ENCODE measurements at places on chromosomes 13 and 19. TPM values are rescaled to one million over a fixed set of nuclear protein-coding genes. Genes with fewer than 3 reads are reported as not detected.

DNA sequence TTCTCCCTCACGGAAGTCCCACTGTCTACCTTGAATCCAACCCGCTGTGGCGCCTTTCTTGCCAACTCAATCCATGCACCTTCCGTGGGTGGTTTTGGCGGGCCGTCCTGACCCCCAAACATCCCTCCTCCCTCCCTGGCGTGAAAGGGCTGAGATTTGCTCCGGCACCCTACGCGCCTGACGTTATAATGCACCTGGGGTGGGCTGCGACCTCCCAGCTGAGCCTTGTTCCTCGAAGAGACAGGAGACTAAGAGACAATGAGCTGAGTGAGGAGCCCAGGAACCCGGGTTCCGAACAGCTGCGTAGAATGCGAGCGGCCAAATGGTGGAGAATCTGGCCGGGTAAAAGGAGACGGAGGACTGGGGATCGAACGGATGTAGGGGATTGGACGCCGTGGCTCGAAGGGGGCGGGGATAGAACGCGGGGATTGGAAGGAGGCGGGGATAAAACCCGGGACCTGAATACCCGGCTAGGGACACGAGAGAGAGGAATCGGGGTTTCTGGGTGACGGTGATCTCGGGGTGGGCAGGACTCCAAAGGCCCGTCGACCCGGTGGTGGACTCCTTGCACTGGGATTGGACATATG is at the start of gene CPT1C:
Gene CPT1C, plus strand, starts transcription at position 461 of the 587 bp plus-strand sequence. CDS start 1,137 bp downstream, outside the sequence.
- peak; percentile 91 for DNase-seq

DNA sequence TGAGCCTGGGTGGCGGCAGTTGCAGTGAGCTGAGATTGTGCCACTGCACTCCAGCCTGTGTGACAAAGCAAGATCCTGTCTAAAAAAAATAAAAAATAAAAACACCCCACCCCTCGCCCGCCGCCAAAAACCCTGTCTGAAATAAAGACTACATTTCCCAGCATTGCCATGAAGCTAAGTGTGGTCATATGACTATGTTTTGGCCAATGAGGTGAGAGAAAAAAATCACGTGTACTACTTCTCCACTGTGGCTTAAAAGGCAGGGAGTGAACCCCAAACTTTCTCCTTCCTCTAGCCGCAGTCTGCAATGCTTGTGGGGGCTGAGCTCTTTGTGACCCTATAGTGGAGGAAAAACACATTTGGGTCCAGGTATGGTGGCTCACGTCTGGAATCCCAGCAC is 54.9 kb downstream of the COLGALT1 start:
- no peak for DNase-seq

DNA sequence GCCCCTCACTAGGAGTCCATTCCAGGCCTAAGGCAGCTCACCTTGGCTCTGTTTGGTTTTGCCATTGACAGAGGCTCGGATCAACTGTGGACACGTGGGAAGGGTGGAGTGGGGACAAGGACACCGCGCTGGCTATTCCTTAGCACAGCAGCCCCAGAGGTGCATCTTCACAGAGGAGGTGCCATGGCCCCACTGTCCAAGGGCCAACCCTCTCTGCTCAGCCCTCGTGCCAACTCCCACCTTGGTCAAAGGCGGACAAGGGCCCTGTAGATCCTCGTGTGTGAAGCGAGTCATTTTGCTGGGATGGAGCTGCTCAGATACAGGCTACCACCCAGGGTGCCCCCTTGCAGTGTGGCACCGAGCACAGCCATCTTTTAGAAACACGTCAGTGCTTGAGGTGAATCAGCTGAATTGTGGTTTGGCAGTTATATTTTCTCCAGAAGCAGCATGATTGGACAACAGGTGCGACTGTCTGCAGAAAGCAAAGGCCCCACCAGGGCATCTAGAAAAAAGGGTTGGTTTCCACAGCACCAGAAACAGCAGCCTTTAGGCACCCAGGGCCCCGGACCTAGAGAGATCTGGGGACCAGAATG is 192.1 kb upstream of the GPR12 start:
- no peak for DNase-seq

DNA sequence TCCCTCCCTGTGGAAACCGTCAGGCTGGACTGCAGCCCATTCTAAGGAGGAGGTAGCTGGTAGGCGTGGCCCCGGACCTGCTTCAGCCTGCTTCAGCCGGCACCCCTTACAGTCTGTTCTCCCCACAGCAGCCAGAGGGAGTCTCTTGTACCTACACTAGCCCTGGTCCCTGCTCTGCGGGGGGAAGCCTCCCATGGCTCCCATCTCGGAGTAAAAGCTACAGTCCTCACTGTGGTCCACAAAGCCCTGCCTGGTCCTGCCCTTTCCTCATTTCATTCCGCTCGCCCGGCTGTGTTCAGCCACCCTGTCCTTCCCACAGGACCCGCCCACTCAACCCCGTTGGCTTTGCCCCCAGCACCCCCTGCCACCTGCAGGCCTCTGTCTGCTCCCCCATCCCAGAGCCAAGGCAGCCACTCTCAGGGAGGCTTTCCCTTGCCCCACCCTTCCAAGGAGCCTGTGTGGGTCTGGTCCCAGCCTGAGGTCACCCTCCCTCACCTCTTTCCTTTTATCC is 1.3 kb downstream of the PGLYRP1 start:
- DNase-seq, result peak; percentile 77

- DNase-seq, result no peak
These were observed 690.8 kb upstream of the ARGLU1 start for GRCh38 chr13:107258599-107259187.

GRCh38 chr13:101925731-101926130 is 473.3 kb downstream of the ITGBL1 start:
- DNase-seq, result no peak

The ZNF547 gene
- 4.2 TPM for total RNA-seq

The ADGRE1 gene
- not detected for total RNA-seq

The KIRREL2 gene
- not detected for total RNA-seq
